NCI-H226 (cell line): ENCODE measurements at places on chromosomes 5 and 9.

- no peak for DNase-seq
These were observed 46.8 kb downstream of the APTX start for GRCh38 chr9:32954642-32955041.

DNA sequence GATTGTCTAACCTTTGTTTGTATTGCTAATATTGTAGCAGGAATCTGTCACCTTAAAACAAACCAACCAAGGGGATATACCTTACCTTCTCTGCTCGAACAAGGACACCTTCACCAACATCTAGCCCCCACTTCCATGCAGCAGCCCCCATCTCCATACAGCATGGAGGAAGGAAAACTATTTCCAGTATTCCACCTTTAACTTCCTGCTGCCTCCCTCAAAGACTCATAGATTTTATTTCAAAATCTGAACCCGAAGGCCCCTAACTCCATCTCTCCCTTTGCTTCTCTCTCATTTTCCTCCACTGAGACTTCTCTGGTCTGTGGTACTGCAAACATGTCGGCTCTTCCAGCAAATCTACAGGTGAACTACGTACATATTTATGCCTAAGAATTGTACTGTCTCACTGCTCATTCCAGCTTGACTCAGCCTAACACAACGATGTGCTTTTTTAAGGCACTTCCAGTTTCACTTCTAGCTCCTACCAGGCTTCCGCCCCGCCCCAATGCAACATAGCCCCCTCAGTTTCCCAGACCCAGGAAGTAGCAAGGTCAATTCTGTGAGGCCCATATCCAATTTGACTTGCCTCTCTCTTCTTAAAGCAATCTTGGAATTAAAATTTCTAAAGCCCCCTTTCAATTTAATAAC lies 70.7 kb upstream of the RNF38 start:
- DNase-seq: peak; percentile 56

GRCh38 chr5:126446498-126447224 lies 23.5 kb downstream of the GRAMD2B start:
- peak; percentile 90 for DNase-seq

GRCh38 chr5:67301285-67301903 lies 104.8 kb upstream of the CD180 start:
- DNase-seq: peak; percentile 94

GRCh38 chr5:138719811-138720210 lies 33.4 kb upstream of the CTNNA1 start:
- DNase-seq: no peak

DNA sequence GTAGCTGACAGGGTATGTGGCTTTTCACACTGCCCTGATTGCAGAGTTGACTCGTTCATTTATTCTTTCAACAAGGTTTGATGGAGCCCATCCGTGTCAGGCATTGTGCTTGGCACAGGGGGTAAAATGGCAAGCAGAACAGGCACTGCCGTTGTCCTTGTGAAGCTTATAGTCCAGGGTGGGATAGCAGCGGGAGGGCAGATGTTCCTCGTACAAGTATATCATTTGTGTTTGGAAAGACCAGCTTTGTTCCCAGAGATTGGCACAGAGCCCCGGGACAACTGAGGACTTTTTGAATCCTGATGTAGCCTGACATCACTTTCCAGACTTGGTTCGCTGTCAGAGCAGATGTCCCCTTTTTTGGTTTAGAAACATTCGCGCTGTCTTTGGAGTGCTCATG lies 50.9 kb downstream of the MVB12B start:
- no peak for DNase-seq
